Spleen (tissue), 13 donors: ENCODE measurements at places on chromosomes 7 and 10. TPM values are rescaled to one million over a fixed set of nuclear protein-coding genes. Genes with fewer than 3 reads are reported as not detected.

MOGAT3 gene
- polyA plus RNA-seq: not detected

ZNF282 gene
- polyA plus RNA-seq: 4.7 TPM

BMPER gene
- polyA plus RNA-seq: 0.38 TPM

XRCC2 gene
- 0.64 TPM for polyA plus RNA-seq

CPA2 gene
- 0.21 TPM for polyA plus RNA-seq

CYP3A4 gene
- polyA plus RNA-seq: not detected

FRAT1 gene
- polyA plus RNA-seq: 7.7 TPM

DNA sequence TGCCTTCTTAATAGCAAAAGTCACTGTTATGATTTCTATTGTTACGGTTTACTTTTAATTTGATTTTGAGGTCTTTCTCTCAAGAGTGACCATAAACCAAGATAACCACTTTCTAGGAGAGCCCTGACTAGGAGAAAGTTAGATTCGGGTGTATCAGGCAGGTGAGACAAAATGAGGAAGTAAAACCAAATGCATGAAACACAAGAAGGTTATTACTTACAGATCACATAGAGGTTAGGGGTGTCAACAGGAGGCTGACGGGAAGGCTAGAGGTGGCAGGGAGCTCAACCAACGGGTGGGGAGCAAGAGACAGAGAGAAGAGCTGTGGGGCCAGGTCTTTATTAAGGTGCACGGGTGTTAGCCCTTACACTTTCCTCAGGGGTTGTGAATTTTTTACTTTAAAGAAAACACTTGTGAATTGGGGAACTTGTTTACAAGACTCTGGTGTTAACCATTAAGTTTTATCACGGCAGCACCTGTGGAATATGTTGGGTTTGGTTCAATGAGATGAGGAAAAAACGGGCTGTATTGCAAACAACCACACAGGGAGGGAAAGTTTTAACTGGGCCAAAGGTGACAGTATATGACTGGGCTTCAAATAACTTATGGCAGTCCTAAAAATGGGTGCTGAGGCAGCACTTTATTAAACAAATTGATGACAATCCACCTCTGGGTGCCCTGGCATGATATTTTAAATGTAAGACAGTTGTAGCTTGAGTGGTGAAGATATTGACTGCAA is 154.9 kb downstream of the SDHAF3 start:
- no peak for DNase-seq

- no peak for DNase-seq
Measured at GRCh38 chr10:14971867-14972448, 12.8 kb downstream of the MEIG1 start.

- no peak for DNase-seq
Measured at GRCh38 chr7:11153694-11154093, 180.0 kb downstream of the PHF14 start.

DNA sequence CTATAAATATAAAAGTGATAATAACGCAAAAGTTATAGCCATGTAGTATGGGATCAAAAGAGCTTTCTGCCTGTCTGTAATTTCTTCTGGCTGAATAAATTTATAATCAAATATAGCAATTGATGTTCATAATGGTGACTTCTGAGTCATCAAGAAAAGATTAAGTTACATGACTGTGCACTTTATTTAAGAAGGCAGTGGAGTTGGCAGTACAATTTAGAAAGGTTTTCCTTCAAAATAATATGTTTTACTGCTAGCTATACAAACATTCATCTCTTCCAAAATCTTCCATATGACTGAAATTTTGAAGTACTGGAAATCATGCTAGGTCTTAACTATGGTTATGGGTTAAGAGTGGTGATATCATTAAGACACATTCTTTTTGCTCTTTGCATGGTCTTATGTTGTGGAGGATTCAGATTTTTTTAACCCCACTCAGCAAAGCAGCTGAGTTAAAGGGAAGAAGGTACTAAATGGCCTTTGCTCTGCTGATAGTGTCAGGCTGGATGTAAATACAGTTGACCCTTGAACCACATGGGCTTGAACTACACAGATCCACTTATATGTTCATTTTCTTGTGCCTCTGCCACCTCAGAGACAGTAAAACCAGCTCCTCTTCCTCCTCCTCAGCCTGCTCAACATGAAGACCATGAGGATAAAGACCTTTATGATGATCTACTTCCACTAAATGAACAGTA is 323.6 kb downstream of the BBS9 start:
- no peak for DNase-seq

GRCh38 chr7:94295850-94296249 is 98.8 kb upstream of the COL1A2 start:
- DNase-seq: no peak

- DNase-seq: no peak
Measured at GRCh38 chr10:72470666-72471065, 115.9 kb upstream of the DNAJB12 start.

GRCh38 chr7:131250331-131250730 is 77.3 kb upstream of the MKLN1 start:
- DNase-seq: no peak

- no peak for DNase-seq
Measured at GRCh38 chr7:77460057-77460486, 43.9 kb upstream of the GSAP start.

- DNase-seq: no peak
Measured at GRCh38 chr10:90269699-90270098, 568.3 kb downstream of the KIF20B start.

DNA sequence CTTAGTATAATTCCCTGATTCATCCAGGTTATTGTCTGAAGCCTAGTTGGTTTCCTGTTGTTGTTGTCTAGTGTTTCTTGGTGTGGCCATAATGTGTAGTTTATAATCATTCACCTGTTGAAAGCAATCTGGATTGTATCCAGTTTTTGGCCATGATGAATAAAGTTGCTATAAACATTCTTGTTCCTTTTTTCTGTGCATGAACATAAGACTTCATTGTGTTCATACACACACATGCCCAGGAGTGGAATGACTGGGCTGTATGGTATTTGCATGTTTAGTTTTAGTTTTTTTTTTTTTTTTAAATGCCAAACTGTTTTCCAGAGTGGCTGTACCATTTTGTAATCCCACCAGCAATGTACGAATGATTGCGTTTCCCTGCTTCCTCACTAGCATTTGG is 349.8 kb downstream of the SDK1 start:
- DNase-seq: no peak

DNA sequence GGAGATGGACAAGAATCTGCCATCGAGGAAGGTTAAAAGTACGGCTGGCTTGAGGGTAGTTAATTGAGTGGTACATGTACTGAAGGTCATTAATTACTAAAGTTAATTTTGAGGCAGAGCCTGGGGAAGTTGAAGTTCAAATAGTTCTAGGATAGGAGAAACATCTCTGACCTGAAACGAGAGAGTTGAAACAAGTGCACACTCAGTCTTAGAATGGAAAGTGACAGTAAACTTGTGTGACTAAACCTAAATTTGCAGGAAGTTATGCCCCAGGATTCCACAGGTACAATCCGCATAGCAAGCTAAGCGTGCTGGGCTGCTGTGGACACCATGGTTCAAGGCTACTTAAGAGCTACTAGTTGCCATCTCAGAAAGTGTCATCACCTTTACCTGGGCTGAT is 209.9 kb downstream of the CHCHD3 start:
- no peak for DNase-seq

- no peak for DNase-seq
Measured at GRCh38 chr10:94405406-94405805, 3.1 kb downstream of the TBC1D12 start.

GRCh38 chr10:17661510-17661909 is 17.6 kb downstream of the STAM start:
- no peak for DNase-seq

GRCh38 chr7:158266817-158267741 is 320.5 kb downstream of the PTPRN2 start:
- DNase-seq: peak; percentile 62
